Hippocampal formation (tissue), 2 donors: ENCODE measurements at places on chromosomes 6 and 20.
A peak's percentile ranks its signal among the peaks of the same experiment; 100 is the strongest.

- DNase-seq, result no peak
Observed at GRCh38 chr20:50729901-50730764, 1.2 kb upstream of the PARD6B start.

- DNase-seq, result no peak
Observed at GRCh38 chr20:61045876-61046585, 206.0 kb upstream of the CDH4 start.

- DNase-seq, result peak; percentile 89
Observed at GRCh38 chr6:19836799-19837510, at the start of gene ID4. Gene ID4, plus strand, starts transcription at chr6:19837370. Its CDS starts 385 bp downstream, at chr6:19837755.

DNA sequence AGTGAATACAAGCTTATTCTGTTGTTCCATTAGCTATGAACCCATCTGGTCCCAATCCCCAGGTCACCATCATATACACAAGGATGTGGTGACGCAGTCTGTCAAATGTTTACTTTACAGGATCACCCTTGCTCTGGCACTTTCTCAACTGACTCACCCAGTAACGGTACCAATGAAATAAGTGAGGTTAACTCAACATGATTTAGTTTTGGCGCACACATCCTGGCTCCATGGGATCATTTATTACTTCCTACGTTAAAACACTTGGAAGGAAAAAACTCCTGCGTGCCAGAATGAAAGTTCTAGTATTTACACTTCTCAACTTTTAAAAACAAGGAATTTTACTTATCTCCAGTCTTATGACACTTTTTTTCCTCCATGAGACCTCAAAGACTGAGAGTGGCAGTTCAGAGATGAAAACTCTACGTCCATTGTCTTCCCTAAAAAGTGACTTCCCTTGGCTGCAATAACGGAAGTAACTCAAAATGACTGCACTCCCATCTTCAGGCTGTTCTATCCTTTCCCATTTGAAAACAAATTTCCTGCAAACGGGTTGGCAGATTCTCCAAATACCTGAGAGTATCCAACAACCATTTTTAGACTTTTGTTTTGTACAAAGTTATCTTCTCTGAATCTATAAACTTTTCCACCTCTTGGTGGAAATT lies 15.9 kb downstream of the AGPAT4 start:
- DNase-seq, result no peak

DNA sequence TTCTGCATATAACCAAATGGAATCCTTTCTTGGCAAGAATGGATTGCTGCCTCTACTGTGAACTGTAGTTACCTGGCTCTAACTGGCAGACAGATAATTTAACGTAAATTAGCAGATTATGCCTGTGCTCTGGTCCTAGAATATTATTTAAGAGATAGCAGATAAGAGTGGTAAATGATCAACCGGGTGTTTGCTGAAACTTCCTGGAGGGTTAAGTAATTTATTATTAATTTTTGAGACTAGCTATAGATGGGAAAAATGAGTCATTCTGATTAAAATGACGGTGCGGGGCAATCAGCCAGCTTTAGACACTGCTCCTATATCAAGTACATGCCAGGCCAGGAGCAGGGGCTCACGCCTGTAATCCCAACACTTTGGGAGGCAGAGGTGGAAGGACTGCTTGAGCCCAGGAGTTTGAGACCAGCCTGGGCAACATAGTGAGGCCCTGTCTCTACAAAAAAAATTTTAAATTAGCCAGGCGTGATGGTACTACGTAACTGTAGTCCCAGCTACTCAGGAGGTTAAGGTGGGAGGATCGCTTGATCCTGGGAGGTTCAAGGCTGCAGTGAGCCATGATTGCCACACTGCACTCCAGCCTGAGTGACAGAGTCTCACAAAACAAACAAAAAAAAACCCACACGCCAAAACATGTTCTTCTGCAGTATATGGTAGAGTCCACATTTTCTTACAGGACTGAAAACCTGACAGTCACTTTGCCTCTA lies 22.6 kb downstream of the B4GALT5 start:
- DNase-seq, result no peak

DNA sequence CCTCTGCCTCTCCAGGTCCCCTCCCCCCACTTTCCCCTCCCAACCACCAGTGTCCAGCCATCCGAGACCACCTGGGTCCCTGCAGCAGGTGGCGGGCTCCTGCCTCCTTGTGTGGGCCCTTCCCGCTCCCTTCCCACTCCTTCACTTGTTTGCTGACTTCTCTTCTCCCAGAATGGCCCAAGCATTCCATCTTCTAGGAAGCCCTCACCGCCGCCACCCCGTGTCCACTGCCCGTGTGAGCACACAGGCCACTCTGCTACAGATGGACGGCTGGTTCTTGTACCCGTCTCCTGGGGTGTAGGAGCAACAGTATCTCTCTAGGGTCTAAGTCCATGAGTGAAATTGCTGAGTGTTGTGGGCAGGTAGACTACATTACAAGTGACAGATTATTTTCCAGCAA lies 15.0 kb downstream of the BPHL start:
- no peak for DNase-seq

GRCh38 chr6:44431118-44431725 lies 43.7 kb downstream of the CDC5L start:
- peak; percentile 21 for DNase-seq

- DNase-seq, result no peak
Observed at GRCh38 chr6:18503206-18503592, 116.0 kb downstream of the RNF144B start.

DNA sequence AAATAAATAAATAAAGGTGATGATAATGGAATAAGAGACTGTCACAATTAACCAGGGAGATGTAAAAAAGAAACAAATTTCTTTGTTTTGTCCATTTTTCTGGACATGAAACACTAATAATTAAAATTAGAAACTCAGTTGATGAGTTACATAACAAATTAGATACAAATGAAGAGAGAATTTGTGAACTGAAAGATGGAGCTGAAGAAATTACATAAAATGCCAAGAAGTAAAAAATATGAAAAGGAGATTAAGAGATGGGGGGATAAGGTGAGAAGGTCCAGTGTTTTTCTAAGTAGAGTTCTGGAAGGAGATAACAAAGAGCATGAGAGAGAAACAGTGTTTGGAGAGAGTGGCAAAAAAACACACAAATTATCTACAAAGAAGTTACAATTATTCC lies 89.4 kb upstream of the AGPAT4 start:
- no peak for DNase-seq

- DNase-seq, result no peak
Observed at GRCh38 chr20:32976746-32977145, 27.5 kb downstream of the SUN5 start.

DNA sequence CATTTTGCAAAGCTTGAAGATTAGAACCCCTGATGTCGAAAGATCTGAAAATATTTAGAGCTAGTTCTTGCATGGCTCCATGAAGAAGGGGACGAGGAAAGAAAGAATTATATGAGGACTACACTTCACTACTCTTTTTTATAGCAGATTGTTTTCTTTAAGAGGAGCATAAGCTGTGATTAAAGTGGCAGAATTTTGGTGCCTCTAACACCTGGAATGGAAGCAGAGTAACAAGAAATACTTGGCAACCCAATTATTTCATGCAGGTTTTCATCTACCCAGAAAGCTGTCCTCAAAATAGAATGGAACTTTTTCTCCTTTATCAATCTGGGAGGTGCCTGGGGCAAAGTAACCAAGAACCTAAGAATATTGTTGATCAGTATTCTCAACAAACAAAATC lies 4.0 kb downstream of the METTL24 start:
- no peak for DNase-seq

DNA sequence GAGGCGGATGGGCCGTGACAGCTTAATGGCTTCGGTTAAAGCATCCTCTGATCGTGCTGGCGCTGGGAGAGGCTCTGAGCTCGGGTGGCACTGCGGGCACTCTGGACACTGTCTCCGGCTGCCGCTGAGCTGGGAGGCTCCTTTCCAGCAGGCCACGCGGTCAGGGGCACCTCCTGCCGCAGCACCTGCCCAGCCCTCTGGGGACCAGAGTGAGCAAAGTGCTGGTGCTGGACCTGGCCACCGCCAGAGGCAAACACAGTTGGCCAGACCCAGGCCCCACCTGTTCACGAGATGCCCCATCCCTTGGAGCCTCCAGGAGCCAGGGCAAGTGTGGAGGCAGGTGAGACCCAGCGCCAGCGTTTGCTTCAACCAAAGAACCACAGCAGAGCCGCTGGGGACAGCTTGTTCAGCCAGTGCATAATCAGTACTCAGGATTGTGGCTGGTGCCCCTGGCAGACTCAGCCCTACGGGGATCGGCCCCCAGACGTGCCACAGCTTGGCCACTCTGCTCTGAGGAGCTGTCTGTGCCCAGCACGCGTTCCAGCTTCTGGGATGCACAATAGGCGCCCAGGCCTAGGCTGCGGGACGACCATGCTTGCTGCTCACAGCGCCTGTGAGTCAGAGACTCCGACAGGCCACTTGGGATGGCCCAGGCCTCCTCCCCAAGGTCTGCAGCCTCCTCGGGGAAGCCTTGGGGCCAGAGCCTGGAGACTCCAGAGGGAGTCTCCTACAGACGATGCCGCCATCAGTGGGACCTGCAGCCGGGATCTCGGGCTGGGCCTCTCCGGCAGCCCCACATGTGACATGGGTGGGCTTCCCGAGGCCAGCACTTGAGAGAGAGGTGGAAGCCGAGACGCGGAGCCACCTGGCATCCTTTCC lies 38.2 kb upstream of the SLCO4A1 start:
- DNase-seq, result no peak

DNA sequence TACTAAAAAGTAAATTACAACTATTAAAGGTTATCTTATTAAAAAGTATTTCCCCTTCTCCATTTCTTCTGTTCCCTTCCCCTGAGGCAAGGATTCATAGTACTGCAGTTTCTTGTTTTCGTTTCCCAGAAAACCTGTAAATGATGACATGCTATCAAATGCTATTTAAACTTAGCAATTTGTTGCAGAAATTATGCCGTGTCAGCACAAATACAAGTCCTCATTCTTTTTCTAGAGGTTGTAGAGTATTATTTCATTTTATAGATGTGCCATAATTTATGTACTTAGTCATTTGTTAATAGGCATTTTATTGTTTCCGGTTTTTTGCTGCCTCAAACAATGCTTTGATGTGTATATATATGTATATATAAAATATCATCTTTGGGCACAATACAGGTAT lies 268.4 kb downstream of the PLCB1 start:
- DNase-seq, result no peak

- DNase-seq, result no peak
Observed at GRCh38 chr6:9484686-9485085, 930.2 kb downstream of the TFAP2A start.

DNA sequence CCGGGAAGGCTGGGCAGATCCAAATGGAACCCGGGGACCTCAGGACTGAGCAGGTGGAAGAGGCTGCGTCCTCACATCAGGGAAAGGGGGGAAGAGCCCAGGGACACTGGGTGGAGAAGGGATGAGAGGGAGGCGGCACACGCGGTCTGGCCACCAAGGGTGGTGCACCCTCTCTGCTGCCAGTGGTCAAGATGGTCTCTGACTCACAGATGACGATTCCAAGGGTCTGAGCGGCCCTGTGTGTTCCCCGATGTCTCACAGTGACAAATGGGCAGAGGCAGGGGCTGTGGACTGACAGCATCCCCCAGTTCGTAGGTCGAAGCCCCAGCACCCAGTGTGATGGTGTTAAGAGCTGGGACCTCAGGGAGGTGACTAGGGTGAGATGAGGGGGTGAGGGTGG lies 32.1 kb downstream of the SLCO4A1 start:
- no peak for DNase-seq

GRCh38 chr6:18323935-18324705 lies 59.8 kb upstream of the DEK start:
- no peak for DNase-seq

- DNase-seq, result no peak
Observed at GRCh38 chr6:167244064-167244960, 46.8 kb upstream of the UNC93A start.

- DNase-seq, result no peak
Observed at GRCh38 chr6:160215232-160215631, 43.4 kb downstream of the SLC22A2 start.

DNA sequence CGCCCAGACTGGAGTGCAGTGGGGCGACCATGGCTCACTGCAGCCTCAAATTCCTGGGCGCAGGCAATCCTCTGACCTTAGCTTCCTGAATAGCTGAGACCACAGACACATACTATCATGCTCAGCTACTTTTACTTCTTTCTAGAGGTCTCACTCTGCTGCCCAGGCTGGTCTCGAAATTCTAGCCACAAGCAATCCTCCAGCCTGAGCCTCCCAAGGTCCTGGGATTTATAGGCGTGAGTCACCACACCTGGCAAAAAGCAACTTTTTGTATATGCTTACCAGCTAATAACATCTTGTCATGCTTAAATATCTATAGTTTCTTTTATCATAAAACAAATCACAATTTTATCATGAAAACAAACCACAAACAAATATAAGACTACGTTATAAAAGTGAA lies 23.0 kb downstream of the RNASET2 start:
- no peak for DNase-seq

- no peak for DNase-seq
Observed at GRCh38 chr6:123629258-123629941, 7.3 kb downstream of the TRDN start.

- no peak for DNase-seq
Observed at GRCh38 chr20:59696476-59696875, 92.1 kb downstream of the PHACTR3 start.

- no peak for DNase-seq
Observed at GRCh38 chr6:158707120-158707820, 57.4 kb downstream of the SYTL3 start.

GRCh38 chr6:24093381-24093780 lies 32.6 kb upstream of the NRSN1 start:
- no peak for DNase-seq

DNA sequence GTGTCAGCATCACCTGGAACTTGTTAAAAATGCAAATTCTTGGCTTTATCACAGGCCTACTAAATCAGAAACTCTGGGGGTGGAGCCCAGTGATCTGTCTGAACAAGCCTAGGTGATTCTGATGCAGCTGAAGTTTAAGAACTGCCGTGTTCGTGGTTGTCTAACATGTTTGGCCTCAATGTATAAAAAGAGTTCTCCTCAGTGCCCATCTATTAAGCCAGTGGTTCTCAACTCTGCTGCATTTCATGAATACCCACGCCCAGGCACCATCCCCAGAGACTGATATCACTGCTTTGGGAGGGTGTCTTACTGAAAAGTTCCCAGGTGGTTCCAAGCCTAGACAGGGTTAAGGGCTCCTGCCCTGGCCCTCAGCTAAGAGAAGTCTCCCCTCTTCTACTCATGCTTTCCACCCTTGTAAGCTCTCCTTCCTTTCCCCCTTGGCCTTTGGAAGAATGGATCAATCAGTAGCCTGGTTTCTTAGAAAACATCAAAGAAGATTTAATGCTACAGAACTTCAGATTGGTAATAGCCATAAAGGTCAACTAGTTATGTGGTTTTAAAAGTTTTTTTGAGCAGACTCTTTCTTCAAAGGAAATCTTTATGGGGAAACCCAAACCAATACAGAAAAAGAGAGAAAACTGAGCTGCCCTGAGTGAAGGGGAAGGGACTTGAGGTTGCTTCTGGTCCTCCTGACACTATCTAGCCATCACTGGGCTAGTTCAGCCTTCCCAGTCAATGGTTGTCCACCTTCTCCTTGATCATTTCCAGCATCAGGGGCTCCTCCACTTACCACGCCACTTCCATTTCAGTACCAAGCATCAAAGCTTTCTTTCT lies 38.9 kb upstream of the TNFAIP3 start:
- DNase-seq, result no peak

DNA sequence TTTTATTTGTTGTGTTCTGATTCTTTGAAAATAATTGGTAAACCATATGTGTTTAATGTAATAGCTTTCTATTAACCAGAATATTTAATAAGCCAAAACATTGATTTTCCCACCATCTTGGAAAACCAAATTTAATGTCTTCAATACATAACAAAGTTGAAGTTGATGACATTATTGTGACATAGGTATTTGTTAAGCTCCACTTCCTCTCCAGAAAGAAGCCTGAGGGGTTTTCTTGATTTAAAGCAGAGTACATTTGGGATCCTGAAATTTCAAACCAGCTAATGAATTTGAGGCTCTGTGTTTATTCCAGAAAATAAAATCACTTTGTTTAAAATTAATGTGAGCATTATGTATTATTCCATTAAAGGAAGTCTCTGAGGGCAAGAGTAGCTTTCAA lies 106.3 kb downstream of the PERP start:
- no peak for DNase-seq
